T-helper 2 cell (primary cell): ENCODE measurements at places on chromosomes 4 and X.

- no peak for DNase-seq
Measured at GRCh38 chr4:7635445-7636239, 200.9 kb upstream of the PSAPL1 start.

GRCh38 chrX:45497290-45497689 is 296.6 kb upstream of the DIPK2B start:
- DNase-seq, result no peak

- DNase-seq, result no peak
Measured at GRCh38 chr4:81684352-81684751, 212.6 kb upstream of the RASGEF1B start.

- no peak for DNase-seq
Measured at GRCh38 chrX:389021-389441, 2.3 kb upstream of the PPP2R3B start.

DNA sequence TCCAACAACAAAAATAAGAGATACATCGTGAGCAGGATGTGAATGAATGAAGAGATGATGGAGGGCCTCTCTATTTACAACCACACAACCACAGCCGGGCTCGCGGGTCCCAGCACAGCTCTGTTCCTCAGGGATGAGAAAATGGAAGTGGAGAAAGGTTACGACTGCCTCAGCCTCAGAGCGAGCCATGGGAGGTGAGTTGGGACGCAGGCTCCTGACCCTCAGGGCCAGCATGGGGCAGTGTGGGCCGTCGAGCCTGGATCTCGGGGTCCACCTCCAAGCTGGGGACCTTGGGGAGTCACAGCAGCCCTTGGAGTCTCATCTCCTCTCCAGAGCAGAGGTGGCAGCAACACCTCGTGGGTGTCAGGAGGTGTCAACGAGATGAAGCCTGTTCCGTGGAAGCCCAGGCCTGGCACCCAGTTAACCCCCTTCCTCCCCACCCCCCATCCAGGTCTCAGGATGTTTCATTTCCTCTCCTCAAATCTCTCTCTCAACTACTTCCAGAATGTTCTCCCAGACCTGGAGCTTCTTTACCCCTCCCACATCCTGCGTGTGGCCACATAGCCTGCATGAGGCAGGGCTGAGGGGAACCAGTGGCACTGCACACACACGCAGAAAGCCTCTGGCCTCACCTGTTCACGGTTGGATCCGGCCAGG is 25.9 kb downstream of the C4orf50 start:
- DNase-seq, result no peak

- DNase-seq, result no peak
Measured at GRCh38 chrX:8304668-8305067, 133.6 kb upstream of the VCX2 start.

GRCh38 chrX:17744896-17745523 is 7.7 kb downstream of the SCML1 start:
- DNase-seq, result no peak

- no peak for DNase-seq
Measured at GRCh38 chrX:13700380-13700779, 11.5 kb downstream of the RAB9A start.

DNA sequence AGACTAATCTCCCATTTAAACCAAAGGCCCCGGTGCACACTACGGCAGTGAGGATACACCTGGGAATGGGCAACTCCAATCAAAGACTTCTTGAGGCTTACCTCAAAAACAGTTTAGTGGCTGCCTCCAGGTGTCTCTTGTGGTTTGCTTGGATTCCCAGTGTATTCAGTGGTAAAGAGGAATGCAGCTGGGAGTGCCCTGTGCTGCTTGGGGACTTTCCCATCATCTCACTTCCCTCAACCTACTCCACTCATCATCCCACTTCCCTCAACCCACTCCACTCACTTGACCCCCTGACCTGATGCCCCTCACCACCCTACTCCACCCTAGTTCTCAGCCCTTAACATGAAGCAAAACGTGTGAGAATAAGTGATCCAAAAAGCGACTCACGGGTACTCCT is 177.3 kb upstream of the ETNPPL start:
- DNase-seq, result no peak
